Trophoblast cell (in vitro differentiated cells and primary cell): ENCODE measurements at places on chromosomes 5 and 9.

GRCh38 chr9:88742905-88743304 is 207.9 kb downstream of the NXNL2 start:
- no peak for DNase-seq

- DNase-seq: no peak
Observed at GRCh38 chr9:113524468-113524867, 60.9 kb downstream of the RGS3 start.

GRCh38 chr9:97923529-97924108 is 1.3 kb upstream of the TRMO start:
- DNase-seq: peak; percentile 78

DNA sequence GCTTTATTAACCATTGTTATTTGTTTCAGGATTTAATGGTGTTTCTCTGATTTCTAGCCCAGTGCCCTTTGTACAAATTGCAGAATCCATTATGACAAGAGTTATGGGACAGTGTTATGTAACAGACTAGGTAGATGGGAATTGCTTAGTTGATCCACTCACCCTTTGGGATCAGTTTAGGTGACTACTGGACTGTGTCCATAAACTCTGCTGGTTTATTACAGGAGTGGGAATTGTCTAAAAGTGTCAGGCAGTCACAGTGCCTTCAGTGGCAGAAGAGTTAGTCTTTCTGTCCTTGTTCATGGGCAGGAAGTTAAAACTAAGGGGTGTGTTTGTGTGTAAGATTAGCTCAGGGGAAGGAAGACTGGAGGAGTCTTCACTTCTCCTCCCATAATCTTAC is 29.3 kb downstream of the RCL1 start:
- no peak for DNase-seq

DNA sequence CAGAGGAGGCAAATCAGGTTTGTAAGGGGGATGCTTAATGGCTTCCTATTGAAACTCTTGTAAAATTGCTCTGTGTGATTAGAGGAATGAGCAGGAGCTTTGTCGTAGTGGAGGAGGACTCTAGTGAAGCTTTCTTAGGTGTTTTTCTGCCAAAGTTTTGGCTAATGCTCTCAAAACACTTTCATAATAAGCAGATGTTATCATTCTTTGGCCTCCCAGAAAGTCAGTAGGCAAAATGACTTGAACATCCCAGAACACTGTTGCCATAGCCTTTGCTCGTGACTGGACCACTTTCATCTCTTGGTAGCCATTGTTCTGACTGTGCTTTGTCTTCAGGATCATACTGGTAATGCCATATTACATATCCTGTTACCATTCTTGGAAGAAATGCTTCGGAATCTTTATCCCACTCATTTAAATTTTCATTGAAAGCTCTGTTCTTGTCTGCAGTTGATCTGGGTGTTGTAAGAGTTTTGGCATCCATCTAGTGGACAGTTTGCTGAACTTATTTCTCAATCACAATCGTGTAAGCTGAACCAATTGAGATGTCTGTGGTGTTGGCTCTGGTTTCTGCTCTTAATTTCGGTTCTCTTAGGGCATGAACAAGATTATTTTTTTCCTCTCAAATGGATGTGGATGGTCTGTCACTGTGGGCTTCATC is 187.6 kb downstream of the COMMD10 start:
- no peak for DNase-seq

- DNase-seq: no peak
Observed at GRCh38 chr5:81426359-81427030, 32.6 kb upstream of the ACOT12 start.

- no peak for DNase-seq
Observed at GRCh38 chr5:178555005-178555404, 35.2 kb downstream of the COL23A1 start.

- no peak for DNase-seq
Observed at GRCh38 chr5:181163487-181164075, 16.2 kb downstream of the OR2V2 start.

DNA sequence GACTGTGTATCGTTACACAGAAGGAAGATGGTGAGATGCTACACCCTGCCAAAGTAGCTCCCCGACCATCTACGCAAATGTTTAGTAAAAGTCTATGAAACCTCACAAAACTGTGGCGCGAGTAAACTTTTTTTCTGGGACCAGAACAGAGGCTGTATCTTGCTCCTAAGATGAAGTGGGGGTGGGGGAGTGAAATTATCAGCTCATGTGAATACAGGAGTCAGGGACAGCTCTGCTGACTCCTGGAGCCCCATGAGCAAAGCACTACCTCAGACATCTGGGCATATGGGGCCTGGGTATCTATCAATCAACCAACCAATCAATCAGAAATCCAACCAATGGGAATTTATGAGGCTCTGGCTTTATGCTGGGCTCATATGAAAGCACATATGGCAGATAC is 138.6 kb upstream of the RANBP3L start:
- no peak for DNase-seq

- DNase-seq: no peak
Observed at GRCh38 chr9:126341902-126342301, 15.3 kb downstream of the MVB12B start.

DNA sequence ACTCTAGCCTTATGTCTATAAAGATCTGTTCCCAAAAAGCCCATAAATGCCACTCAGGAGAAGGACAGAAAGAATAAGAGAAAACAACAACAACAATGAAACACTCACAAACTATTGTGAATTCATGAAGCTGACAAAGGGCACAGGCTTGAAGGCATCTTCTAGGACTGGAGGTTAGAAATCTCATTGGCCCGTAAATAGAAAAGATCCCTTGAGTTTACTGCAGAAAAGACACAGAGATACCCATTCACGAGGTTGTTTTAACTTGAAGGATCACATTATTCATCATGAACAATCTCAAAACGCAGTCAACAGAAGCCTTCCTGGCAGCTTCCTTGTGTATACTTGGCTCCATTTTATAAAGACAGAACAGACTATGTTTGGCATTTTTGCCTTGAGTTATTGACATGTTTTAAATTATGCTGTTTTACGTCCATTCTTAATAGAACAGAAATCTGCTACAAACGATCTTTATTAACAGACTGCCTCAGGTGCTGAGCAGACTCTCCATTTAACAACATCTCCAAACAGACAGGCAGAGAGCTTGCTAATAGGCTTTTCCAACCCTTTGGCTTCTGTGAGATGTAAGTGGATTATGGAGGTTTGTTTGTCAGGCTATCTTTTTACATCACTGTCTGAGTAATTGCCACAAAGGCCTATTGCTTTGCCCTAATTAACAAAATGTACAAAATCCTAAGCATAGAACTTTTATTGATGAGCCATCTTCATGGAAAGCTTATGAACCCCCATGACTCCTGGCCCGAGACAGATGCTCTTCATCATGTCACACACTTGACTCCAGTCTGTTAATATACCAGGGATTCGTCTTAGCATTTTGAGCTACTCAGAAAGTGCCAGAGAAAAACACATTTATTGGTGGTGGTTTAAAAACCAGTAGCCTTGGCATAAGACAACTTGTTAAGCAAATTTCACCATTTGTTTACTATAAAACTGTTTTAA is 735.3 kb upstream of the ZNF608 start:
- no peak for DNase-seq

- DNase-seq: no peak
Observed at GRCh38 chr5:91311168-91311696, 71.9 kb downstream of the ARRDC3 start.

GRCh38 chr5:120435129-120435528 is 29.0 kb upstream of the PRR16 start:
- no peak for DNase-seq

GRCh38 chr9:95049761-95050160 is 267.7 kb downstream of the FANCC start:
- DNase-seq: no peak

DNA sequence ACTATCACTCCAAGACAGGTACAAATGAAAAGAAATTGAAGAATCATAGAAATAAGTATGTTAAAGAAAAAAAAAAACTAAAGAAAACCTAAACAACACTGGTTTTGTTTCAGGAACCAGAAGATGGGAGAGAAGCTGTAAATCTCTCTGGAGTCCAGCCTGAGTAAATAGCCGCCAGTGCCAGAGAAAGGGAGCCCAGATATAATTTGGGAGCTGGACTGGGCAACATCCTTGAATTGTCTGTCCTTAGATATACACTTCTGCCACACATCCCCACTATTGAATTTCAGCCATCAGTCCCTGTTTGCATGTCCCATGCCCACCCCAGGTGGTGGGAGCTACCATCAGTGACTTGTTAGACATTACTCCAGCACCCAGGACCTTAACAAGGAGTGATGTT is 979.6 kb downstream of the DTWD2 start:
- no peak for DNase-seq

DNA sequence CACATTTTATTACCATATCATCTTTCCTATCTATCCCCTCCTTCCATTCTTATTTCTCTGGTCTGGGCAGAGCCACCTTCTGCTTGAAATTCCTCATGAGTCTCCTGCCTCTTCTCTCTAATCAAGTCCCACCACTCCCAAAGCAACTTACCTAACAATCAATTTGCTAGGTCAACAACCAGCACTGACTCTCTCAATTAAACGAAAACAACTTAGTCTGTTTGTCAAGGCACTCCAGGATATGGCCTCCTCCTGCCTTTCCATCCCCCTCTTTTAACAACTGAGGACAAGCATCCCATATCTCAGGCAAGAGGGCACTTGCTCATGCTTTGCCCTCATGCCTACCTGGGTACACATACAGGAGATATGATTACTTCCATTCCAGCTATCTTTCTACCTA is 47.4 kb downstream of the HCN1 start:
- no peak for DNase-seq

DNA sequence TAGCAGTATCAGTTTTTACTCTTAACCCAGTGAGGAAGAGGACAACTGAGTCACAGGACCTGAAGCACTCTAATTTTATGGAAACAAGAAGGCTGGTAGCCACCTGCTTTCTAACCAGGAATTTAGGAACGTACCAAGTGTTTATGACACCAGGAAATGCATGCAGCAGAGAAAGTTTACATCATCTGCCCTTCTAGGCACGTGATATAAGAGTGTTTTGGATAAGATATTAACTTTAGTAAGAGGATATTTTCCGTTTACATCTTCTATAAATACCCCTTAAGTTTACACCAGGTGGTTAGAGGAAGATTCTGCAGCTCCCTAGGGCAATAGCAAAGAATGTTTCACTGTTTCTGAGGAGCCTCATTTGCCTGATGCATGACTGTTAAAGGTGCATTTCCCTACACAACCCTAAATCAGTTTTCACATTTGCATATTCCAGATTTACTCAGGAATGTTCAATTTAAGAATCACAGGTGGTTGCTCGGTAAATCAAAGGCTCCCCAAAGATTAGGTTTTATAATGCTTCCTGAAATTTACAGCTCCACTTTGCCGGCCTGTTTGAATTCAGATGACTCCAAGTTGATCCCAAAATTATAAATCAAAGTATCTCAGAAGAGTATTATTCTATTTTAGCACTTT is 1.8 kb downstream of the TSC1 start:
- DNase-seq: no peak

GRCh38 chr5:143154510-143155370 is 248.7 kb downstream of the NR3C1 start:
- no peak for DNase-seq

- peak; percentile 62 for DNase-seq
Observed at GRCh38 chr9:97985058-97985861, 2.1 kb downstream of the ANP32B start.

DNA sequence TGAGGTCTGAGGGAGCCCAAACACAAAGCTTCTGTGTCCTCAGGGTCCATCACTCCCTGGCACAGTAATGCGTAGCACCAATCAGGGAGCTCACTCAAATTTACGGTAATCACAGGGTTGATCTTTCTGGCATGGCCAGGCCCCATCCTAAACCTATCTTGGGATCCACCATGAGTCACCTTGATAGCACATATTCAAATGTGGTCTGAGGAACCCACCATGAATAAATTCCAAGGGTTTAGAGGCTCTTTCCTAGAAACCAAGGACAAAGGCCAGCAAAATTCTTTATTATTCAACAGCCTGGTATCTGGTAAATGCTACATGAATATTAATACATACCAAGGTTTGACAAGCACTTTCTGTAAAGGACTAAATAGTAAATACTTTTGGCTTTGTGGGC is 254.5 kb downstream of the TLR4 start:
- no peak for DNase-seq

DNA sequence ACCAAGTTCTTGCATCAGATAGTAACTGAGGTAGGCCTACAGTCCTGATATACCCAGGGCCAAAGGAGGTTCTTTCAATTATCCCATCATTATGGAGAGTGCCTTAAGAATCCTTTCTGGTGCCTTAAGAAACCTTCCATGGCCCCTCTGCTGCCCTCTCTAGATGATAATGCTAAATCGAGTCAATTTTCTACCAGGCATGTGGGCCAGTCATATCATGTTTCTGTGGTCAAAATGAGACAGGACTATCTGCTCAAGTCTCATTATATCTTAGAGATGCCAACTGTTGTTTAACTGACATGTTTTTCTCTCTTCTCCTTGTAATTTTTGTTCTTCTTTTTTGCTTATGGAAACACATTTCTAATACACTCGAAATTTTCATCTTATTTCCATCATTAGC is 127.6 kb downstream of the EDIL3 start:
- no peak for DNase-seq

DNA sequence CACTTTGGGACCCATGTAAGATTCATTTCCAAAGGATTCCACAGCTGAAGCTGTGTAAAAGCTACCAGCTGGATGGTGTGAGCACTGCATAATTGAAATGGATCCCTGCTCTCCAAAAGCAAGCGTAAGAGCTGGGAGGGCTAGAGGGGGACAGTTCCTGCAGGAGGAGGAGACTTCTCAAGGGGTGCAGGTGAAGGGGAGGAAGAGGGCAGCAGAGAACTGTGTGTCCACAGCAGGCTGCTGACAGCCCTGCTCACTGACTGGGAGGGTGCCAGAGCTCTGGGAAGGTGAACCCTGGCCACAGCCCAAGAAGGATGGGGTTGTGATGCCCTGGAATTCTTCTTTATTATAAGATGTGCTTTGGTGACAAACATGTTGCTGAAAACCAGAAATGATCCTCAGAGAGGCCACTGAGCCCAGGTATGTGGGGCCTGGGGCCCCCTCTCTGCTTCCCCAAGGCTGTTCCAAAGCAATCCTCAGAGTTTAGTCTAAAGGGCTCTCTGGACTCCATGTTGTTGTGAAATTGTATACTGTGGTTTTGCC is 112.8 kb upstream of the SLC25A48 start:
- DNase-seq: no peak

DNA sequence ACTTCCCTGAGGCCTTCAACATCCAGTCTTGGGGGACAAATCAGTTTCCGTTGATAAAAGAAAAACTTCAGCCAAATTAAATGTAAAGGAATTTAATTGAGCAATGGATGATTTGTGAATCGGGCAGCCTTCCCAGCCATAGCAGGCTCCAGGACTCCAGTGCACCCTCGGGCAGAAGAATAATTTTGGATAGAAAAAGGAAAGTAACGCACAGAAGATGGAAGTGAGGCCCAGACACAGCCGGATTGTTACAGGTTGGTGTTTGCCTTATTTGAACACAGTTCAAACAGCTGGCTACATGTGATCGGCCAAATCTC is 19.1 kb downstream of the MRPL36 start:
- DNase-seq: no peak
